ENCODE measurements at places on chromosomes 5 and 9.

- no peak for DNase-seq
Observed at GRCh38 chr5:93240228-93240834, 340.7 kb downstream of the NR2F1-AS1 start.

GRCh38 chr5:37722236-37723161 is 117.3 kb downstream of the GDNF start:
- DNase-seq, result no peak

DNA sequence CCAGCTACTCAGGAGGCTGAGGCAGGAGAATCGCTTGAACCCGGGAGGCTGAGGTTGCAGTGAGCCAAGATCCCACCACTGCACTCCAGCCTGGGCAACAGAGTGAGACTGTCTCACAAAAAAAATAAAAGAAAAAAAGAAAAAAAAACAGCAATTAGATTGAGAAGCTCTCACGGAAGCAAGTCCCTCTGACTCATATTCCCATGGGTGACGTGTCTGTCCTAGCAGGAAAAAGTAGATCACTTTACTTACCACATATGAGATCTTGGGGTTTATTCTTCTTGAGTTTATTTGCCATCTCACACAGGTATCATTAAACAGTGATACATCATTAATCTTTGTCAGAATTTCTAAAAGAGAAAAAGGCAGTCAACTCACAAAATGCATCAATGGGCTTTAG is 62.6 kb downstream of the SUSD1 start:
- DNase-seq, result no peak

GRCh38 chr9:135300346-135301141 is 179.0 kb upstream of the PPP1R26 start:
- no peak for DNase-seq

GRCh38 chr5:134784241-134784920 is 25.8 kb downstream of the DDX46 start:
- DNase-seq, result no peak

DNA sequence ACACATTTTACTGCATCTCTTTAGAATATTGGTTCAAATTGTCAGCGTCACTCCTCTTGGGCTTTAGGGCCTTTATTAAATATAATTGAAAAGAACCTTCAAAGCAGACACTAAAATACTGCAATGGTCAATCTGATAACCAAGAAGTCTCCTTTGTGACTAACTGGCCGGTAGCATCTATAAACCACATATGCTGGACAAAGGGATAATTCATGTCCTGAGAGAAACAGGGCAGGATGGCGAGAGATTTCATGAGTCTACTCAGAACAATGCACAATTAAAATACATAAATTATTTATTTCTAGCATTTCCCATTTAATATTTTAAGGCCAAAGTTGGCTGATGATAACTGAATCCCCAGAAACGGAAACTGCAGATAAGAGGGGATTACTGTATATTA is 1083.4 kb upstream of the CDH18 start:
- DNase-seq, result no peak

- no peak for DNase-seq
Observed at GRCh38 chr9:127162046-127162863, 39.8 kb upstream of the ANGPTL2 start.

Measured in stimulated activated naive CD4-positive, alpha-beta T cell treated with Interleukin-2 at 50 U/mL for 16 hours (primary cell).